ENCODE measurements at places on chromosomes 1 and 21. TPM values are rescaled to one million over a fixed set of nuclear protein-coding genes. Genes with fewer than 3 reads are reported as not detected.

DNA sequence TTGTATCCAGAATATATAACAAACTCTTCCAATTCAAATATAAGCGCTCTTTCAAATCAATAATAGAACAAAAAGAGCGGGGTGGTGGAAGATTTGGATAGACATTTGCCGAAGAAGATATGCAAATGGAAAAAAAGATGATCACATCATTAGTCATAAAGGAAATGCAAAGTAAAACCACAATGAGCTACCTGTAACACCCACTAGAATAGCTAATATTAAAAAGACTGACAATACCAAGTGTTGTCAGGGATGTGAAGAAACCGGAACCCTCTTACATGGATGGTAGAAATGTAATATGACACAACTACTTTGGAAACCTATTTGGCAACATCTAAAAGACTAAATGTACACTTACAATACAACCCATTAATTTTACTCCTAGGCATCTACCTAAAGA, 5.7 kb upstream of the TRAF5 start:
- no peak for DNase-seq

DNA sequence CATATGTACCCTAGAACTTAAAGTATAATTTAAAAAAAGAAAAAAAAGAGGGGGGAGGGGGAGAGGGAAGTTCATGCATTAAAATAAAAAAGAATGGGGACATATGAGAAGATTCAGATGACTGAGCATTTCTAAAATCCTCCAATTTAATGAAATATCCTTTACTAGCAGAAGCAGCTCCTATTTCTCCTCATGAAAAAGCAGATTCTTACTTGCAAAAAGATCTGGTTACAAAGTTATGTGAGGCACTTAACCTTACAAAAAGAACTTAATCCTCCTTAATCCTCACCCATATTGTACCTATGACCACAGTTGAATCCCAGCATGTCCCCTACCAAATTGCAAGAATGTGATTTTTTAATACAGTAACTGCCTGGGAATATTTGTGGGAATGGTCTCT, 298.5 kb downstream of the SRGAP2C start:
- no peak for DNase-seq

GRCh38 chr1:233020426-233020825, 70.0 kb downstream of the NTPCR start:
- DNase-seq, result no peak

DNA sequence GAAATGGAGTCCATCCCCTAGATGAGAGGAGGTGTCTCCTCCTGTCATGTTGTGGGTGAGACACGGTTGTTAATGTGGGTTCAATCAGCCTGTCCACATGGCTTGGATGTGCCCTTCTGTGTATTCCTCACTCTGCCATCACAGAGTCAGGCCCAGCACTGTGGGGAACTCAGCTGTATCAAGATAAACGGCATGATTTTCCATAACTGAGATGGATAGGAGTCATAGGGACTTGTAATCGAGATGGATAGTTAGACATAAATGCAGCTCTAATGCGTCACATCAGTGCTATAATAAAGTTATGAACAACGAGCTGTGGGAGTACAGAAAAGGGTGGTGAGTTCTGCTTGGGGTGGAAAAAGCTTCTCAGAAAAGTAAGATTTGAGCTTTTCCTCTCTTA, 152.9 kb downstream of the RWDD3 start:
- no peak for DNase-seq

DNA sequence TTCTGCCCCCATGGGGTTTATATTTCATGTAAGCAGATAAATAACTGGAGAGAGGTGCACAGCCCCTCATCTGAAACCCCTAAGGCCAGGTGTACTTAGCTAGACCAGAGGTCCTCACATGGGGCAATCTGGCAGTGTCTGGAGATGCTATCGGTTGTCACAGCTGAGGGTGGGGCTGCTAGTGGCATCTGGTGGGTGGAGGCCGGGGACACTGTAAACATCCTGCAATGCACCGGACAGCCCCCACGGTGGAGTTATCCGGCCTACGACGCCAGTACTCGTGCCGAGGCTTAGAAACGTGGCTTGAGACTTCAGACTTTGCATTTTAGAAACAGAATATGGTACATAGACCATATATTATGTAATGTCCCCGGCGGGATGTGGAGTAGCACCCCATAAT, 186.5 kb upstream of the VAMP3 start:
- DNase-seq, result no peak

DNA sequence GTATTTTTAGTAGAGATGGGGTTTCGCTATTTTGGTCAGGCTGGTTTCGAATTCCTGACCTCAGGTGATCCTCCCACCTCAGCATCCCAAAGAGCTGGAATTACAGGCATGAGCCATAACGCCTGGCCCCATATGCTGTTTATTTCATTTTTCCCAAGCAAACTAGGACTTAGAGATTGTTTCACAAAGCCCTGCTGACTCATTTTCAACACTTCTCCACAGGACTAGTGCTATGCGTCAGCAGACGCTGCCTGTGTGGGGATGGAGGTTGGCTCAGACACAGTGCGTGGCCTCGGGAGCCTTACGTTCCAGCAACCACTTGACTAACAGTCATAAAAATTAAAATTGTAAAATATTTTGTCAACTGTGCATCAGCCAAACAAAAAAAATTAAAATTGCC, 22.7 kb downstream of the PKNOX1 start:
- DNase-seq, result no peak

GRCh38 chr1:201137579-201138310, 10.8 kb upstream of the ASCL5 start:
- DNase-seq, result no peak

DNA sequence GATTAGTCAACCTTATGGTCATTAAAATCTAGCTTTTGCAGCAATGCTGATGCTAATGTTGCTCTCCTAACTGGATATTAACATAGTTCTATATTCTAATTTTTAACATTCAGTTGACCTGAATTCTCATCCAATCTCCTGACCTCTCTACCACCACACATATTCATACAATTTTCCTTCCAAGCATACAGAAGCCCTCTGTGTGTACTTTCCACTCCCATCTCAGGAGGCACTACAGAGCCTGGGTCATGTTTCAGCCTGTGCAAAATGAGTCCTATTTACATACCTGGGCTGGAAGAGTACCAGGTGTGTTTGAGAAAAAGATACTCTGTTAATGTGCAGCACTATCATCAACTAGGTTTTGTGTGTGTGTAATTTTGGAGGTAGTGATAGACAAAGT, 486.3 kb downstream of the NEGR1 start:
- no peak for DNase-seq

DNA sequence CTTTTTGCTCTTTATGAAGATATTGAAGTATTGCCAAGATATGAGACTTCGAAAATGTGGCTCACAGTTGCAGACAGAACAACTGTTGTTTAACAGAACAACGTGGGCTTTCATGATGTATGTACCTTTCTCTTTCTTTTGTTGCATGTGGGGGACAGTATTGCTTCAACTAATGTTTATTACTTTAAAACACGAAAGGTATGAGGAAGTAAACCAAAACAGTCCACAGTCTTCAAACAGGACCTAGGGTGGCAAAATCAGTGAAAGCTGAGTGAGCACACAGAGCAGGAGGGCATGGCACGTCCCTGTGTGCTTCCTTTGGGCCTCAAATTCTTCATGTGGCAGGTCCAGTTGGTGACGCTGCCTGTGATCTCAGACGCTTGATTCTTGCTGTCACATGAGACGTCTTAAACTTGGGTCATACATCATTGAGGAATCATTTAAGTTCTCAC, 7.8 kb upstream of the CHAF1B start:
- no peak for DNase-seq

DNA sequence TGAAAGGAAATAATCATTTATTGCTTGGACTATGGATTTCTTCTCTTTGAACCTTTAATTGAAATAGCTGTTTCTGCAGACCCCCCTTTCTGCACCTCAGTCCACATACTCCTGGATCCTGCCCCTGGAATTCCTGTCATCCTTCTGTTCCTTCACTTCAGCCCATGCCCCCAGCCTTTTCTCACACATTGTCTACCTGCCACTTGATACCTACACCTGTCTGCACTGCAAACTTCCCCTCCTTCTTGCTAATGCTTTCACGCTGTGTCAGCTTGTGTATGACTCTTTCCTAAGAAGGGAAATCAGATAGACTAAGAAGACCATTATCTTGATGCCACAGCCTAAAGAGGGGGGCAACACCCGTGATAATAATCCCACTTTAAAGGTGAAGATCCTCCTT, 80.3 kb upstream of the EXO1 start:
- DNase-seq, result no peak

- DNase-seq, result no peak
These were observed 3.4 kb downstream of the LACTBL1 start for GRCh38 chr1:22969304-22969709.

- DNase-seq, result no peak
These were observed 3.9 kb downstream of the S100B start for GRCh38 chr21:46600978-46601377.

DNA sequence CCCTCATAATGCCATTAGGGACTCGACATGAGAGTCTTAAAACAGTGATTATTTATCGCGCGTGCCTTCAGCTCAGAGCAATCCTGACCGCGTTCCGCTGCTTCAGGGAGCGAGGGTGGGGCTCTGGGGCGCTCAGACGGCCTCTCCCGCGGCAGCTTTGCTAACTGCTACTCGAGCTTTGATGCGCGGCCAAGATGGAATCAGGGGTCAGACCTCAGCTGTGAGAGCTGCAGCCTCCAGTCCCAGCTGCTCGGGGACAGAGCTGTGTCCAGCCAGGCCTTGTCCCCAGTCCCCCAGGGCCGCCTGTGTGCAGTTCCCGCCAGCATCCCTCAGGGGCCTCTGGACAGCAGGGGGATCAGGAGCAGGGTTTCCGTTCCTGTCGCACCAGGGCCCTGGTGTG, 104.6 kb upstream of the TTC34 start:
- no peak for DNase-seq

DNA sequence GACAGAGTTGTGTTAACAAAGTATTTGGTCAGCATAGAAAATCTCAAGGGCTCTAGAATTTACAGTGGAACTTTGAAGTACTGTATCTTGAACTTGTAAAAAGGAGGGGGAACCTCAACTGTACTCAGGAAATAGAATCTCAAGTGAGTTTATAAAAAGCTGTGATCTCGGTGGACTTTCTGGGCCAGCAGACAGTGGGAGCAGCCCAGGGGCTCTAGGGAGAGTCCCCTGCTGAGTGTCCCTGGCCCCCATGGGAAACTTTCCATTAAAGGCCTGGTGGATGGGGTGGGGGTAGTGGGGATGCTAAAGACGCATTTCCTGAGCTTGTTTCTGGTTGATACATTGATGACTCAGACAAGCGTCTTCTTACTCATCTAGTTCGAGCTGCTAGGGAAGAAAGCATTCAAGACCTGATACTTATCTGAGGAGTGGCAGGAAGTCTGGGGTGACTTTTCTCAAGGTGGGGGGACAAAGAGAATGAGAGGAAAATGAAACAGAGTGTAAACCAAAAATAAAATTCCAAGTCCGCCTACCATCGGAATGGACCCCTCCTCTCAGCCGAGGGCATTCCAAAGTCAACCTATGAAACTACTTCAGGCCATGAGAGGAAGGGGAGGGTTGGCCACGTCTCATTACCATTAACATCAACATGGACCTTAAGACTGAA, 65.5 kb downstream of the NID1 start:
- no peak for DNase-seq

- DNase-seq, result no peak
These were observed 94.0 kb downstream of the PCP4 start for GRCh38 chr21:39961251-39961650.

DNA sequence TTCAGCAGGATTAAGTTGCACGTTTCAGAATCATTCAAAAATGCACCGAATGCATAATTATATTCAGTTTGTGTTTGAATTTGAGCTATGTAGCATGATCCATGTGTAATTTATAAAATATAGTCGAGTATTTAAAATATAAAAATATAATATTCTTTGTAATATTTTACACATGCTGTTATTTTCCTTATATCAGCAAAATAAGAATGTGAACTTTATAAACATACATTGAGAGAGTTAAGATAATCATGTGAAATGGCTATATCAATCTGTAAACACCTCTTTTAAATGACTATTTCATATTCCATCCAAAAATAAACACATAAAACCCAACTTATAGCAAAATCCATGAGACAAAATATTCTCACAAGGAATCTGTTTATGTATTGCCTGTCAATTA, 303.7 kb downstream of the LRRC7 start:
- no peak for DNase-seq

DNA sequence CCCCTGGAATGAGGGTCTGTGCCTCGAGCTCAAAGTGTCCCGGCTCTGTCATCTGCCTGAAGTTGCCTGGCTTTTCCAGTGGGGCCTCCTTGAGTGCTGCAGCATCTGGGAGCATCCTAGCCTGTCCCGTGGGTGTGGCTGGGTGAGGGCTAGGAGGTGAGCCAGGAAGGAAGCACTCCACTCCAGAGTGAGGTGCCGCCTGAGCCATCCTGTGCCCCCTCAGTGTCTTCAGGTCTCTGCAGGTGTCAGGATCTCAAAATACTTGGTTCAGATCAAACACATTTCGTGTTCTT, 11.5 kb downstream of the IBA57 start:
- DNase-seq, result no peak

GRCh38 chr1:55938376-55938850, 641.0 kb downstream of the PLPP3 start:
- no peak for DNase-seq

- DNase-seq, result no peak
These were observed 180.0 kb upstream of the LMO4 start for GRCh38 chr1:87148661-87149060.

- DNase-seq, result no peak
These were observed 85.2 kb upstream of the TRABD2B start for GRCh38 chr1:48082271-48082962.

GRCh38 chr1:47574451-47575165, 136.8 kb downstream of the FOXD2 start:
- no peak for DNase-seq

- DNase-seq, result no peak
These were observed 27.5 kb downstream of the CTH start for GRCh38 chr1:70438529-70438928.

GRCh38 chr1:20612221-20612746, 21.0 kb upstream of the PINK1 start:
- no peak for DNase-seq

DNA sequence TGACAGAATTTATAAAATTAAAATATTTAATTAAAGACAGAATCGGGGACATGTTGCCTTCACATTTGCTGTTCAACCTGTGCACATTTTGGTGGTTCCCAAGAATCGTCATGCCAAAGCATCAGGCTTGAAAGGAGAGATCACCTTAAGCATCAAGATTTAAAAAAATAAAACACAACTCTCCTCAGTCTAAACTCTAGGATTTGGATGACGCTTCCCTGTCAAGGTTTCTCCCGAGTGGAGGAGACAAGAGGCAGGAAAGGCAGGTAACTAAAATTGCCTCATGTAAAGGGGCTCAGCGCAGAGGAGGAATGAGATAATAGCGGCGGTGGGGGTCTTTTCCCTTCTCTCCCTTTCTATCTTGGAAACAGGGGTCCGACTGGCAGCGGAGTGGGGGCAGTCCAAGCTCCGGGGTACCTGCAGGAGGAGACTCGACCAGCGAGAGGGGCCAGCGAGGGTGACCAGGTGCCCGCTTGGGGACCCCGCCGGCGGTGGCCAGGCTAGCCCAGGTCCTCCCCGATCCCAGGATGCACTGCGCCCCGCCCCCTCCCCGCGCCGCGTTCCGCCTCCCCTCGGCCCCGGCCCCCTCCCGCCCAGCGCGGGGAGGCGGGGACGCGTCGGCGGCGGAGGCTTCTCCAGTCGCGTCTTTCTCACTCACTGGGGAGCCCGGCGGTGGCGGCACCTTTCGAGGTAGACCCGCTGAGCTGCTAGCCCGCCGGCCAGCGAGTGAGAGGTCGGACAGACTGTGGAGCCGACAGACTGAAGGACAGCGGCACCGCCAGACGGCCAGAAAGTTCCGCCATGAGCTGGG, at the start of gene FNBP1L:
Gene FNBP1L, plus strand, starts transcription at position 638 of the 811 bp plus-strand sequence. Its CDS starts 164 bp downstream, at position 802.
- peak; percentile 80 for DNase-seq

SLC6A17 gene
- 0.40 TPM for total RNA-seq

COG2 gene
- 19.4 TPM for total RNA-seq

PGD gene
- 26.4 TPM for total RNA-seq

OXCT2 gene
- 1.3 TPM for total RNA-seq

RXFP4 gene
- total RNA-seq, result not detected

CHRNB2 gene
- total RNA-seq, result 0.05 TPM

RNU1-4 gene
- total RNA-seq, result 6,195 TPM

Data from cardiac septum (tissue), 1 donor.